ENCODE measurements at places on chromosomes 2 and 18.

DNA sequence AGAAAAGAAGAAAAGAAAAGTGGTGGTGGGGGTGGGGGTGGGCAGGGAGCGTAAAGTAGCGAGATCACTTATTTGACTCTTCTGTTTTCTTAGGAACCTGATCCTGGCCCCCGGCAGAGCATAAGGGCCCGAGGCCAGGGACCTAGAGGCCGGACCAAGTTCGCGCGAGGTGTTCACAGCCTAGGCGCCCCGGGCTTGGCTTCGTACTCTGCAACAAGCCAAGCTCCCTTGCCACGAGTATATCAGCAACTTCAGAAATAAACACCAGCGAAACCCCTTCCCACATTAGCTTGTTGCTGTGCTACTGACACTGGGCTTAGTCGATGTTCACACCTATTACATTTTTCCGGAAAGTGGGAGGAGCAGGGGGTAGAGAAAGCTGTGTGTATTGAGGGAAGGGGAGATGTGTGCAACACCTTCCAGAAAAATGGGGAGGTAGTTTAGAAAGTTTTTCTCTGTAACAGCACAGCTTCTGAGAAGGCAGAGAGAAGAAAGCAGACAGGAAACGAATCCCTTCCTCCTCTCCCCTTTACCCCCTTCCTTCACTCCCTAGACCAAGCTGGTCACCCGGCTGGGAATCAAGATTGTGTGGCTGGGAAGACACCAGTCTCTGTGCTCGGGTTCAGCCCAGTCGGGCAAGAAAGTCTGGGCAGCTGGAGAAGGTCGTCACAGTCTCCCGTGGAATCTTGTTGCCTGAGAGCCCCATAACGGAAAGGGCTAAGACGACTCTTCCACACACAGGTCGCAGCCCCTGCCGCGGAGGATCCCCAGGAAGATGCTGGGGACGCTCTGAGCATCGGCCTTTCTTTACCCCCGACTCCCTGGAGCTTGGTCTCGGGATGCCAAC lies 12.0 kb upstream of the SATB2 start:
- DNase-seq: no peak

GRCh38 chr2:69095305-69095704 lies 82.3 kb downstream of the ANTXR1 start:
- DNase-seq: no peak

- peak; percentile 84 for DNase-seq
Measured at GRCh38 chr2:176096986-176097819, 2.4 kb upstream of the HOXD12 start.

DNA sequence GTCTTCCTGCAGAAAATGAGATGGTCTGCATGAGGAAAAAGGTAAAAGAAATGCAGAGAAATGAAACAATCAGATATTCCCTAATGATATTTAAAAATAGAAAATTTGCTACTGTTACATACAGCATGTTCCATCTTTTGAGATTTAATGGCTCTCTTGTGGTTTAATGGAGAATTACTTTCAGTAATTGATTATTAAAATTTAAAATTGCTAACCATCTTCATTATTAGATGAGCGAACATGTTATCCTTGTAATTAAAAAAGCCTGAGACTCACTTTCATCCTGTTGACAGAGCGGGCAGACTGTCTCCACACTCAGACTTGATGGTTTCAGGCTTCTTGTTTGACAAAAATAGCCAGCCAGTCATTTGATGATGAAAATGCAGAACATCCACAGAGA lies 171.0 kb downstream of the GRB14 start:
- no peak for DNase-seq

GRCh38 chr18:10953672-10954071 lies 195.7 kb downstream of the PIEZO2 start:
- DNase-seq: peak; percentile 71

GRCh38 chr2:47403609-47404193 lies 745 bp downstream of the MSH2 start:
- DNase-seq: no peak

DNA sequence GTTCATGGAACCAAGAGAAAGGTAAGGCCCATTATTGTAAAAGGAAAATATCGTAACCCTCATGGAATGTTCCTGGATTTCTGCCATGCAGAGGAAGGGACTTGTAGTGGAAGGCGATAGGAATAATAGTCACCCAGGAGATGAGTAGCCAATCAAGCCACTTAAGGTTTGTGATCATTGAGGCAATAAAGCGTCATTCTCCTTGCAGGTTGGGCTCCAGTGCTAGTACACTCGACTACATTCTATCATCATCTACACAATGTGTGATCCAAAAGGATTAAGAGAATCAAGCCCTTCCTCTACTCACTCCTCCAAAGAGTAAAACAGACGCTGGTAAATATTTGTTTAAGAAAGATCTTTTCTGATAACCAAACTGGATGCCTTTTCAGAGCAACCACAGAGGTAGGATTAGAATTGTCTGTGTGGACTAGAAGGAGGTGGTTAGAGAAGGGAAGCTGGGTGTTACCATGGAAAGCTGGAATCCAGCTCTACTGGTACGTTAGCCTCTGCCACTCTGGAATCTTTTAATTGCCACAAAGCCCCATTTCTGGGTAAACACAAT lies 245.7 kb downstream of the IKZF2 start:
- DNase-seq: no peak

- DNase-seq: no peak
Measured at GRCh38 chr2:178177066-178177679, 17.1 kb upstream of the OSBPL6 start.

- no peak for DNase-seq
Measured at GRCh38 chr2:144225076-144225475, 294.8 kb downstream of the ZEB2 start.

DNA sequence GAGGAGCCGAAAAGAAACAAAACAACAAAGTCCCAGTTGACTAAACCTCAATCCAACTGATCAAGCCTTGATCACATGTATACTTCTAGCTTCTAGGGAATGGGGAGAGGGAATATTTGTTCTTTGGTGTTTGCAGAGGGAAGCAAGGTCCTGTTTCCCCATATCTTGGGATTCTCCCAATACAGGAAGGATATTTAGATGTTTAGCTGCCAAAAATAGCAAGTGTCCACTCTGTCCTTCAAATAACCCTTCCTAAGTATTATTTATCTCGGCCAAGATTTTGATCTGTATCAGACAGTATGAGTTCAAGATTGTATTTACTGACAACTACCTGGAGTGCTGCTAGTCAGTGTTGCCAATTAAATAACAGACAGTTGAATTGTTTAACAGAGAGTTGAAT lies 55.5 kb downstream of the TBR1 start:
- DNase-seq: no peak

DNA sequence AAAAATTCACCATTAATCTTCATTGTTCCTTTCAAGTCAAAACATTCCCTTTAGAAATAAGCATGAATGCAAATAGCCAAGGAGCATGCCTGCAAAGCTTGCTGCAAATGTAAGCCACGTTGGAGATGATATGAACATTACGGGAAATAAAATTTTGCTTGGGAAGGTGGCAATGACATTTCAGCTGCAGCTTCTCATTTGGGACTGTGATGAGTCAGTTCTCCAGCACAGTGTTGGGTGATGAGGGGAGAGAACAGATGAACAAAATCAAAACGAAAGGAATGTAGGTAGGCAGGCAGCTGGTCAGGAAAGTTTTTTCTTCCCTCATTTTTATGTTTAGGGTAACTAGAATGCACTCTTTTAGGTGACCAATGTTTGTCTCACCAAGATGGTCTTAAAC lies 65.3 kb upstream of the CHRNA1 start:
- DNase-seq: no peak

DNA sequence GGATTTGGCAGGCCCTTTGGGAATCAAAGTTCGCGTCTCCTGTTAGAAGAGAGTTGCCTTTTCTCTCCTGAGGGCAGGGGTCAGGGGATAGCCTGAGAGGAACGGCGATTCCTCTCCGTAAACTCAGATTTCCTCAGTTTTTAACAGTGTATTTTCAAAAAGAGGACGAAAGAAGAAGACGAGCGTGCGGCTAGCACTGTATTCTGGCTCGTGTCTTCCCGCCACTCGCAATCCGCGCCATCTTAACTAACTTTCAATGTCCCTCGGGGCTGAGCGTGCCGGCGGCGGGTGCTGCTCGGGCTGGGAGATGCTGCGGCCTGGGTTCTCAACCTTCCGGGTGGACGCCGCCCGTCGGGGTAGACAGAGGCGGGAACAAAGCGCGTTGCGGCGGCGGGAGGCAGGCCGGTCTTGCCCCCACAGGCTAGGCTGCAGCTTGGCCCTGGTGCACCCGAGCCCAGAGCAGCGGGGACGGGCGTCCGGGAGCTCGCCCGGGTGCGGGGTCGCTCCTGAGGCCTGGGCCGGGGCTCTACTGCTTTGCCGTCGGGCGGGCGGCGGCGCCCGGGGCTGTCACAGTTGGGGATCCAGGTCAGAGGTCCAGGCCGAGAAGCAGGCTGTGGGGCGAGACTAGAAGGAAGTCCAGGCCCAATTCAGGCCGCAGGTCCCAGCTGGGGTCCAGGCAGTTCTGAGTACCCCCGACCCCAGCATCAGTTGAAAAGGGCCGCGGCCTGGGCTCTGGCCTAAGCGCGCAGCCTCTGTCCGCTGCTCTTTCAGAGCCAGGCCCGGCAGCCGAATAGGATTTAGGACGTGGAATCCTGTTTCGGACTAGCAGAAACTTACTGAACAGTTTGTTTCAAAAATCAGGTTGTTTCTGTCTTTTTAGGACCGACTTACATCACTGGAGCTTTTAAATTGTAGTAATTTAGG lies 11.8 kb downstream of the TBR1 start:
- DNase-seq: no peak

GRCh38 chr18:26457611-26458353 lies 90.6 kb downstream of the KCTD1 start:
- DNase-seq: no peak

DNA sequence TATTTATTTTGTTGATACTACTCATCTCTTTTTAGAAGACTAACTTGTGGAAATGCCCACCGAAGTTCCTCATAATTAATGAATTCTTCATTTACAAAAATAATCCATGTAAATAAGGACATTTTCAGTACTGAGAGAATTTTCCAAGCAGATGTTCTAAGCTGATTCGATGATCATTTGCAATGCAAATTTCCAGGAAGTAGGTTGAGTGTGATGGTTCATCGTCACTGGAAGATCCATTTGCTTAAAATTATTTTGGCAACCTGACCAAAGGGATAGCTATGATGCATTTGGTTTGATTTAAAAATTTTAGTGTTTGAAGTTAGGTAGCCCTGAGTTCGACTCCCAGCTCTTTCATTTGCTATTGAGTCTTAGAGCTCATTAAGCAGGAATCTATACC lies 257.3 kb upstream of the RASGRP3 start:
- DNase-seq: no peak

- no peak for DNase-seq
Measured at GRCh38 chr2:5978131-5978751, 286.1 kb downstream of the SOX11 start.

DNA sequence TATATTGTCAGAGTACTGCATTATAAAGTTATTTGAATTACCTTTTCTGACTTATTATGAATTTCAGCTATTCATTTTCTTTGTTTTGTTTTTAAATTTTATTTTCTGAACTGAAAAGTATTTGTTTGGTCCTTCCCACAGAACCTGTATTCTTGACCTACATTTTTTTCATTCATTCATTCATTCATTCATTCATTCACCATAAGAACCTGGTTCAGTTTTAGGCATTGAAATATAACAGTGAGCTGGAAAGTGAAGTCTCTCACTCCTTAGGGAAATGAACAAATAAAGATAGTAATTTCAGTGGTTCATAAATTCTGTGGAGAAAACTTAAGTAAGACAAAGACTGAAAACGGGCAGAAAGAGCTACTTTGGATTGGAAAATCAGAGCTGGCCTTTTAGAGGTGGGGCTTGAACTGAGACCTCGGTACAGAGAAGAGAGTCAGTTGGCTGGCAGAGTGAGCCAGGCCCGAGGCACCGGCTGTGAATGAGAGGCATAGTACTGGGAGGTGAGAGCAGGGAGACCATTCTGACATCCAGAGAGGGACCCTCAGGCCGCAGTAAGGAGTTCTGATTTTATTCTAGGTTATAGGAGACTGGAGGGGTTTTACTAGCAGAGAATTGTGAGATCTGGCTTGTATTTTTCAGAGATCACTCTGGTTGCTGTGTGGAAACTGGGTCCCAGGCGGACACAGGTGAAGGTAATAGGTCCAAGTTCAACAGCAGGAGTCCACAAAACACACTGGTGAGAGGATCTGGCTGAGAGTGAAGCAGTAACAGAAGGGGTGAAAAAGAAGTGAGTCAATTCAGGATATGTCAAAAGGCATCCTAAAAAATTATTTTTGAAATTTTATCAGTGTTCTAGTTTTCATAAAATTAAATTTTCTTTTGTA lies 75.8 kb upstream of the FN1 start:
- no peak for DNase-seq

- no peak for DNase-seq
Measured at GRCh38 chr2:180240774-180241173, 233.7 kb upstream of the CWC22 start.

- no peak for DNase-seq
Measured at GRCh38 chr2:216837740-216838139, 22.1 kb downstream of the TNP1 start.

DNA sequence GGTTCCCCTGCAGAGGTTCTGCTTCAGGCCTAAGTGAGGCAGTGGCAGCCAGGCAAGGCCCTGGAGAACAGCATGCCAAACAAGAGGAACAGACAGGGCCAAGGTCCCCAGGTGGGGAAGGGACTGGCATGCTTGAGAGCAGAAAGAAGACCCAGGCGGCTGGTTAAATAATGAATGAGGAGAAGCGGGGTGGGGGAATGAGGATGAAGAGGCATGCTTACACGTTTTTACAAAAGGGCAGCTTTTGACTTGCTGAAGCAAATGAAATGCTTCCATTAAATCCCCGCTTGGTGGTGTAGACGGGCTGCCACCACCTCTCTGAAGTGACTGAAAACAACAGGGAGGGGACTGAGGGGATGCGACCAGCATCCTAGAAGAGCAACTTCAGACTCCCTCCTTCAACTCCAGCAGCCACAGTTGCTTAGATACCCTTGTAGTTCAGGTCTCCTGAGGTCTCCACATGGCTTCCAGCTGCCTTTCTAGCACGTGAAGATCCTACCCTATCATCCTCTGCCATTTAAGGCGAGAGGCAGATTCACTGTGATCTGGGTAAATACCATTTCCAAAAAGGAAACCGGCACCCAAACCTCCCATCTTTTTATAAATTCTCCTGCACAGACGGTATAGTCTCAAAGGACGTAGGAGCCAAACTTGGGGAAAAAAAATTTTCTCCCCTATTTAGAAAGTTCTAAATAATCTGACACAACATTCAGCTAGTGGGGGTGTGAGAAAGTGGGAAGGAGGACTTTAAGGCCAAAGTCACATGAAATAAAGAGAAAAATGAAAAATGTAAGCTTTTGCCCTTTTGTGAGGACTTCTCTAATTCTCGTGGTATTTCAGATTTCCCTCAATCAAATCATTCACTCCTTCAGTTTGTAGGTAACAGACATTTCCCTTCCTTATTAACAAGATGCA lies 65.6 kb downstream of the CACNB4 start:
- no peak for DNase-seq
